ENCODE measurements at places on chromosomes 5 and 9. TPM values are rescaled to one million over a fixed set of nuclear protein-coding genes. Genes with fewer than 3 reads are reported as not detected.

DNA sequence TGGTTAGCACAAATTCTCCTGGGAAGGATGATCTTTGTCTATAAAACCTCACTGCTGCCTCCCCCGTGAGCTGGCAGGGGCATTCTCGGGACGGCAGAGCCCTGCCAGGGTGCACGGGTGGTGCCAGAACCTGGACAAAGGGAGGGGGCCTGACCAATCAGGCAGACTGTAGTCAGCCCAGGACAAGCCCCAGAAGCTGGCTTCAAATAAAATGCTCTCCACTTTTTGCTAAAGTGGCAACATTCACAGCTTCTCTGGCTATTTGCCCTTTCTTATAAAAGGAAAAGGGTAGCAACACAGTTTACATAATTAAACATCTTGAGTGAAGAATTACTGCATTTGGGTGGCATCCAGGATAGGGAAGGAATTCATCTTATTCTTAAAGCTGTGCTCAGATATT, 14.4 kb downstream of the IL9 start:
- DNase-seq = no peak

DNA sequence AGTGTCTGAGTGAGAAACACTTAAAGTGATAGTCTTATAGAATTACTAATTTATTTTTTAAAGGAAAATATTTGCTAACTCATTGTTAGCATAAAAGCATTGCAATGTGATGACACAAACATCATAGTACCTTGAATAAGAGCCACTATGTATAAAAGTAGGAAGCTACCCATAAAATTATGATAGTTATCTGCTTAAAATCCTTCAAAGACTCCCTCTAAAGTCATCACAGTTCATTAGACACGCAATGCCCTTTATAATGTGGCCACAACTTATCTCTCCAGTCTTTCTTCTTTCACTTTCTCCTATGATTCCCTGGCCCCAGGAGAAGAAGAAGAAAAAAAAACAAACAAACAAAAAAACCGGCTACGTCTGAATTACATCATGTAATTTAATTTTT, 1144.0 kb upstream of the NUDT12 start:
- no peak for DNase-seq

The IL5 gene
- polyA plus RNA-seq = not detected

DNA sequence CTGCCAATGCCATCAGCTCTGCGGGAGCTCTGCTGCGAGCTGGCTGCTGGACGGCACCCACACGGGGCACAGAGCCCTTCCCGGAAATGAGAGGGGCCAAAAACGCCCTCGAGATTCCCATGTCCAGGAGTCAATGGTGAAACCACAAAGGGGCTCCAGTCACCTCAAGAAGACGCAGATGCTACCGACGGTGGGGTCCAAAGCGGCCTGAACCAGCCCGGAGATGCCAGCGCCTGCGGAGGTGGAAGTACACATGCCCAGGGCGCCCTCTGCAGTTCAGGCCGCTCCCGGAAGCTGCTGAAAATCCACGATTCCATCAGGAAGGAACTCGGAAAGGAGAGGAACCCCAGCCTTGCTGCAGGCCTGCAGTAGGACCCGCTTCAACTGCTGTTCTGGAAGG, 82.4 kb upstream of the SELENOP start:
- DNase-seq = no peak

DNA sequence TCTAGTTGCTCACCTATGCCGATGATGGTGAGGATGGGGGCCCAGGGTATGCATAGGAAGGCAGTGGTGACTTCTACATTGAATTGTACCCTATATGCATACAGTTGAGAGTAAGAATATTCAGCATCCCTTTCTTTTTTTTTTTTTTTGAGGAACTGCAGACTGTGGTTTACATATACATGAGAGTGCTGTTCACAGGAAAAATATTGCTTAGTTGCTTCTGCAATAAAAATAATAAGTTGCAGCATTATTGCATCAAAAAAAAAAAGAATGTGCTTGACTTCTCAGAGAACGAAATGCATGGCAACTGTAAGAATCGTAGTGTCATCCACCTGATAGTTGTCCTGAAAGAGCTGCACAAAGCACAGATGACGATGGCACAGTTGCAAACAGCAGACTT, 52.8 kb downstream of the PTCD2 start:
- no peak for DNase-seq

GRCh38 chr9:93826209-93826608, 128.9 kb downstream of the BARX1 start:
- DNase-seq = no peak

The GPX3 gene
- 217 TPM for polyA plus RNA-seq

The TEK gene
- 0.54 TPM for polyA plus RNA-seq

GRCh38 chr5:105475401-105475800, 1912.8 kb upstream of the NUDT12 start:
- DNase-seq = no peak

- DNase-seq = no peak
Observed at GRCh38 chr5:59287884-59288283, 605.6 kb downstream of the PDE4D start.

The NSMF gene
- polyA plus RNA-seq = 15.0 TPM

The ZDHHC11 gene
- polyA plus RNA-seq = 0.23 TPM

The ADRB2 gene
- 2.9 TPM for polyA plus RNA-seq

- no peak for DNase-seq
Observed at GRCh38 chr5:108727236-108727650, 20.5 kb upstream of the FER start.

DNA sequence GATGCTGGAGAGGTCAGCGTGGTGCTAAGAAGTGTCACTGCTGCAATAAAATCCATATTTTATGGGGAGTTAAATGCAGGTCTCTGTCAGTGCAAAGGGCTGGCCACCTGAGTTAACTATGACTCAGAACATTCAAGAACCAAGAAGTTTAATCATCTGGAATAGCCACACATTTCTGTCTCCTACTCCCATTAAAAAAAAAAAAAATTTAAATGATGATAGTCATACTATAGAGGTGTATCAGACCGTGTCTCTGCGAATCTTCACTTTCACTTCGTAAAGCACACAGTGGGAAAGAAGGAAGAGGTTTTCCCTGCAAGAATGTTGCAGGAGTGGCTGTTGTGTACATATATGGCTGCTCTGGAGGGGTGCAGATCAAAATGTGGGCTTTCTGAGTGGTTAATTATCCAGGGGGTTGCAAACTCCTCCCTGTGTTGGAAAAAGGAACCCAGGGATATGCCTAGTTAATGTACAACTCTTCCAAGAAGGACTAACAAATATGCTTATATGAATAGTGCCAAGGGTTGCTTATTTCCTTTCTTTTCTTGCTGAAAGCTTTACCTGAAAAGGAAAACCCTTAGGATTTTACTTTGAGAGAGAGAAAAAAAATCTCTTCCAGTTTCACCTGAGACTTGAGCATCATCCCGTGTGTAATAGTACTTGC, 1.5 kb downstream of the CDH6 start:
- no peak for DNase-seq

DNA sequence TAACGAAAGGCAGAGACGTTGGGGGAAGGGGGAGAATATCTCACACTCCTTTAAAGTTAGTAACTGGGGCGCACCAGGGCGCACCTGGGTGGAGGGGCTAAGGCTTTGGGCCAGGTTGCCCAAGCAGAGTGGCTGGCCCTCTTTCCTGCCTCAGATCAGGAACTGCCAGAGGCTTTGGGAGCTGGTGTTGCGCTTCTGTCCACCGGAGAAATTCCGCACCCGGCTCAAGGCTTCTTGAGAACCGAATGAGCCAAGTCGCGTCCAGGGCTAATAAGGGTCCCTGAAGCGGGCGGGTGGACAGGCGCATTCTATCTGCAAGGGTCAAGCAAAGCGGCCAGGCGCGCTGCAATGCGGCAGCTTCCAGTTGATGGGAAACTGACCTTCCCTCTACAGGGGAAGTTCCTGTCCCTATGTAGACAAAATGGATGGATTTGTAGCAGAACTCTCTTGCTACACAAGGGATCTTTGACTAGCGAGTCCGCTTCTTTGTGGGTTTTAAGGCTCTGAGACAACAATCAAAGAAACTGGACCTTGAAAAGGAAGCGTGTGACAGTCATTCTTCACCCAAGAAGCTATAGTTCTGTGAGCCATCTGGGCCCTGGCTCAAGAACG, 5.5 kb downstream of the PAX5 start:
- no peak for DNase-seq

The CDX1 gene
- polyA plus RNA-seq = 0.09 TPM

The NEUROG1 gene
- not detected for polyA plus RNA-seq

- no peak for DNase-seq
Observed at GRCh38 chr9:18385696-18386490, 88.1 kb upstream of the ADAMTSL1 start.

The MROH2B gene
- polyA plus RNA-seq = not detected

DNA sequence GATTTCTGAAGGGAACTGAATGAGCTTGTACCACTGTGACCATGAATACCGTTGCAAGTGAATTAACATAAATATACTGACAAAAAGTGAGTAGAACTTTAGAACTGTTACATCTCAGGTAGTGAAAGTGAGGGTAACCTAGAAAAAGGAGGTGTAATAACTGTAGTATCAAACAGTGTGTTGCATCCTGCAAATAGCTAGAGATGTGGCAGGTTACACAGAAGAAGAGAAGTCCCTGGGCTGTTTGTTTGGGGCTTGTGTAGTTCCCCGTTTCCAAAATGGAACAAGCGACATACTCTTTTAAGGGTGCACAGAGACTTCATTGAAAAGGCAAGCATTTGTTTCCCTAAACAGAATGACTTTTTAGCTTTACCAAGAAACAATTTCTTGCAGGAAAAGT, 214.8 kb downstream of the NR3C1 start:
- no peak for DNase-seq

The RPP25L gene
- 13.5 TPM for polyA plus RNA-seq

GRCh38 chr9:128494108-128494745, 10.3 kb upstream of the GLE1 start:
- DNase-seq = no peak

The PCDHGC5 gene
- polyA plus RNA-seq = 0.97 TPM

GRCh38 chr9:134328341-134328840, 2.1 kb downstream of the RXRA start:
- peak; percentile 40 for DNase-seq

DNA sequence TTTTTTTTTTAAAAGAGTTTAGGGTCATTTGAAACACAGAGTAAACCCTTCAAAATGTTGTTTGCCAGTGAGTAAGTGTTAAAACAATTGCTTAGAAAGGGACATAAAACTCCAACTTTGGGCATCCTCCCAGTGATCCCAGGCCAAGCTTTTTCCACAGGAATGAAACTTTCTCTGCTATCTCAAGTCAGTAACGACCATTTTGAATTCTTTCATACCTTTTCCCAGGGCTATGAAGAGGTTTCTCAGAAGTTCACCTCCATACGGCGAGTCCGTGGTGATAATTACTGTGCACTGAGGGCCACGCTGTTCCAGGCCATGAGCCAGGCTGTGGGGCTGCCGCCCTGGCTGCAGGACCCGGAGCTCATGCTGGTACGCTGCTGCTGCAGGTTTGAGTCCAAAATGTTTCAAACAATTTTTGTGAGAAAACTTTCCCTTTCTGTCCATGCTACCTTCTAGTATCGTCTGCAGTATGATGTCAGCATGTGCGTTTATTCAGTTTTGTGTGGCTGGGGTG, 16.8 kb downstream of the OTULIN start:
- DNase-seq = peak; percentile 55

- peak; percentile 49 for DNase-seq
Observed at GRCh38 chr5:141479776-141480175, 4.0 kb downstream of the PCDHGC3 start.

- no peak for DNase-seq
Observed at GRCh38 chr9:123162791-123163345, 105.5 kb downstream of the STRBP start.

DNA sequence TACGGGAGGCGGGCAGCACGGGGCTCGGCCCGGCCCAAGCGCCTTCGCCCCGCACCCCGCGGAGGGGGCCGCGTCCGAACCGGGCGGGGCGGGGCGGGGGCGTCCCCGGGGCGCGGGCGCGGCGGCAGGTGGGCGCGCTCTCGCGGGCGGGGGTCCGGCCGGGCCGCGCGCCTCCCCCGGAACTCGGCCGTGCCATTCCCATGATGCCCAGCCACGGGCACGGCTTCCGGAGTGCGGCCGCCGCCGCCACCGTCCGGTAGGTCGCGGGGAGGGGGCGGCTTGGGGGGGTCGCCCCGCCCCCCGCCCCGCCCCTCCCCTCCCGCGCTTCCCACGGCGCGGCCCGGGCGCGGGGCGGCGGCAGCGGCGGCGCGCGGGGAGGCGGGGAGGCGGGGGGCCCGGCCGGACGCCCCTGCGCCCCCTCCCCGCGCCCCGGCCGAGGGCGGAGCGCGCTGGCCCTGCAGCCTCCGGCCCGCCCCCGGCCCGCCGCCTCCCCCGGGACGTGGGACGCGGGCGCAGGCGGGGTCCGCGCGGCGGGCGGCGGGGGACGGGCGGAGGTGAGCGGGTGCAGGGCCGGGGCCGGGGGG, at the start of gene PPP1R26:
TSS of gene PPP1R26 (plus strand) at position 314 of the 584 bp plus-strand sequence. CDS start 4,729 bp downstream, outside the sequence.
- DNase-seq = no peak

DNA sequence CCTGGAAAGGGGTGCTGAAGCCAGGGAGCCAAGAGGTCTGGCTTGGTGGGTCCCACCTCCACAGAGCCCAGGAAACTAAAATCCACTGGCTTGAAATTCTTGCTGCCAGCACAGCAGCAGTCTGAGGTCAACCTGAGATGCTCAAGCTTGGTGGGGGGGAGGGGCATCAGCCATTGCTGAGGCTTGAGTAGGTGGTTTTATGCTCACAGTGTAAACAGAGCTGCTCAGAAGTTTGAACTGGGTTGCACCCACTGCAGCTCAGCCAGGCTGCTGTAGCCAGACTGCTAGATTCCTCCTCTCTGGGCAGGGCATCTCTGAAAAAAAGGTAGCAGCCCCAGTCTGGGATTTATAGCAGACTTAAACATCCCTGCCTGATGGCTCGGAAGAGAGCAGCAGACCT, 55.5 kb upstream of the FBXL17 start:
- DNase-seq = no peak

The RNF44 gene
- polyA plus RNA-seq = 1.4 TPM

- no peak for DNase-seq
Observed at GRCh38 chr5:21818370-21818720, 1034.8 kb downstream of the CDH12 start.

DNA sequence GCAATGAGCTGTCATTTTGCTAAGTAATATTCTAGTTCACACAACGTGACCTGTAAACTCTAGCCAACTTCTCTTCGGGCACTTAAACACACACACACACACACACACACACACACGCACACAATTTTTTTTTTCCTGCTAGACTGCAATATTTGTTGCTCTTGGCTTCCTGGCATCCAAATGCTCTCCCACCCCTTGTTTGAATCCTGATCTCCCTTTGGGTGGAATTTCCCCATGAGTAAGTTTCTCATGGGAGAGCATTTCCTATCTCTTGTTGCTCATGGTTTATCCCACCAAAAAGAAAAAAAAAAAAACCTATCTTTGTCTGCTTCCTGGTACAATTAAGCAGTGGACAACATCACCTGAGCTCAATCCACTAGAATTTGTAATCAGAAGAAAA, 54.7 kb upstream of the TSLP start:
- DNase-seq = peak; percentile 62

- DNase-seq = peak; percentile 49
Observed at GRCh38 chr5:167725264-167725663, 566.2 kb upstream of the WWC1 start.

The CAVIN4 gene
- 0.50 TPM for polyA plus RNA-seq

The ZNF454 gene
- polyA plus RNA-seq = 0.59 TPM

Measured in fibroblast of lung (primary cell).